ENCODE measurements at places on chromosomes 16 and 17.

- DNase-seq = no peak
These were observed 44.0 kb downstream of the EPN2 start for GRCh38 chr17:19281161-19281560.

DNA sequence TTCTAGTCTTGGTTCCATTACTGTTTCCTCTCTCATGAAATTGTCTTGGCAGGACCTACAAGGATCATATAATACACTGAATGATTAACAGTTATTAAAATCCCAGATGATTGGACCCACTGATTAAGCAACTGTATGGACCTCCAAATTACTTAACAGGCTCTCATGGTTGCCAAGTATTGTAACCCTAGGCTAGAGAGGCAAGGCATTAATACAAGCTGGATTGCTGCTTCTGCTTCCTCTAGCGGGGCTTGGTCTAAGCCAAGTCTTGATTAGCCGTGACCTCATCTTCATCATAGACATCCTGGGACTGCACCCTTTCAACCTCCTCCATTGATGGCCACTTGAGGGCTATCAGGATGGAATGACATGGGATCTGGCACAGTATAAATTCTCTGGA, 46.9 kb downstream of the SYCE1L start:
- no peak for DNase-seq

DNA sequence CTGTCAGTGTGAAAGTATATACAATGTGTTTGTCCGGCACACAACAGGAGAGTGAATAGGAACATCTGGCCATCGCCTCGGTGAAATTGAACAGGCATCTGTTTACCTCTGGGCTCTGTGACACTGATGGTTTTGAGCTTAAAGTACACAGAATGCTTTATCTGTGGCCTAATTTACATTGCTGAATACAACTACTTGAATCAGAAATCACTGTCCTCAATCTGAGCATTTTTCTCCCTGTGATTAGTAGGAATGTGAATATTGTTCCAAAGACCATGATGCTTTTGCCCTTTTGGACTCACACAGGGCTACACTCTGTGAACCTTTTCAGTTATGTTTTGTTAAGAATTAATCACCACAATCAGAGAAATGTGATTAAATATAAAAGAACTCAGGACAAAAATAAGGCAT, 323.0 kb upstream of the TBX2 start:
- DNase-seq = no peak

GRCh38 chr16:48609652-48610029, 339 bp downstream of the N4BP1 start:
- DNase-seq = no peak

- no peak for DNase-seq
These were observed 510.2 kb downstream of the WWOX start for GRCh38 chr16:78609402-78610274.

DNA sequence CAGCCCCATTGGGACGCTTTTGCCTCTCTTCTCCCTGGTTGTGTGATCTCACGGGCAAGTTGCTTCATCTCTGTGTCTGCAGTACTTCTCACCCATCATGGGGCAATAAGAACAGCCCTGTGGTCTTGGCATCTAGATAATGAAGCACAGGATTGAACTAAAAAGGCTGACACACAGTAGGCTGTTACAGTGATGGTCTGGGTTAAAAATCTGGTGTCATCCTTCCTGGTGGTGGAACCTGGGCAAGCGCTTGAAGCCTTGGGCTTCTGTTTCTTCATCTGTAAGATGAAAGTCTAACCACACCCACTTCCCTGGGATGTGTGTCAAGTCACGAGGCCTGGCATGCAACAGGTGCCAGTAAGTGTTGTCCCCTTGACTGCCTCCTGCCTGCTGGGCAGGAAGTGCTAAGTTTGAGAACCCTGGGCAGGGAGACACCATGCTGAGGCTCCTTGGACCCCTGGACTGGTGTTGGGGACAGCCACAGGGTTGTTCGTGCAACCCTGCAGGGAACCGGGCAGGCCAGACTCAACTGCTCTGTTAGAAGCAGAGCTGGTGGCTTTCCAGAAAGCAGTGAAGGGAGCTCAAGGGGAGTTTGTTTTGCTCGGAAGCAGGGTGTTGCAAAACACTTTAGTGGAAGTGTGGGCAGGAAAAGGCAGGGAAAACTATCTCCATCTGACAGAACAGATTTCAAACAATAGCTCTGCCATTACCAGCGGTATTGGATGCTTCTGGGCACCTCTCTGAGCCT, 5.9 kb upstream of the MAP2K3 start:
- no peak for DNase-seq

DNA sequence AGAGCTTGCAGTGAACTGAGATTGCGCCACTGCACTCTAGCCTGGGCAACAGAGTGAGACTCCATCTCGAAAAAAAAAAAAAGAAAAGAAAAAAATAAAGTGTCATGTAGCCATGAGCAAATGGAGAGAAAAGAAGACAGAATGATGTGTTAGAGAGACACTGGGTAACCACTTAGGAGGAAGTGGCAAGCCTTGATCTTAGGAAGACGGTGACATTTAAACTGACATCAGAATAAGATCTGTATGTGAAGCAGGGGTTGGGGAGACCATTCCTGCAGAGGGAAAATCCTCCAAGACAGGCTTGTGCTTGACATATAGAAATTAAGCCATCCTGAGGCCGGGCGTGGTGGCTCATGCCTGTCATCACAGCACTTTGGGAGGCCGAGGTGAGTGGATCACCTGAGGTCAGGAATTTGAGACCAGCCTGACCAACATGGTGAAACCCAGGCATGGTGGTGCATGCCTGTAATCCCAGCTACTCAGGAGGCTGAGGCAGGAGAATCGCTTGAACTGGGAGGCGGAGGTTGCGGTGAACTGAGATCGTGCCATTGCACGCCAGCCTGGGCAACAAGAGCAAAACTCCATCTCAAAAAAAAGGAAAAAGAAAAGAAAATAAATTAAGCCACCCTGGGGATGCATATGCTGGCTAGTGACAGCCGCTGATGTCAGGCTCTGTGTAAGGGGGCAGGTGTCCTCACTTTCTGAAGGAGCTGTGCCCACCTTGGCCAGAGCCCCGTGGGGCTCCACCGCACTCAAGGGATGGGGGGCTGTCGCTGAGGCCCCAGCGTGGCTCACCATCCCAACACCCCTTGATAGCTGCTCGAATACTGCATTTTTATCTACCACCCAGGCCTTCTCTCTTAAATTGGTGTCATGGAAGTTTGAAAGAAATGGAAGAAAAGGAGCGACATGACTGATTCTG, 13.1 kb upstream of the CYB5B start:
- DNase-seq = no peak

DNA sequence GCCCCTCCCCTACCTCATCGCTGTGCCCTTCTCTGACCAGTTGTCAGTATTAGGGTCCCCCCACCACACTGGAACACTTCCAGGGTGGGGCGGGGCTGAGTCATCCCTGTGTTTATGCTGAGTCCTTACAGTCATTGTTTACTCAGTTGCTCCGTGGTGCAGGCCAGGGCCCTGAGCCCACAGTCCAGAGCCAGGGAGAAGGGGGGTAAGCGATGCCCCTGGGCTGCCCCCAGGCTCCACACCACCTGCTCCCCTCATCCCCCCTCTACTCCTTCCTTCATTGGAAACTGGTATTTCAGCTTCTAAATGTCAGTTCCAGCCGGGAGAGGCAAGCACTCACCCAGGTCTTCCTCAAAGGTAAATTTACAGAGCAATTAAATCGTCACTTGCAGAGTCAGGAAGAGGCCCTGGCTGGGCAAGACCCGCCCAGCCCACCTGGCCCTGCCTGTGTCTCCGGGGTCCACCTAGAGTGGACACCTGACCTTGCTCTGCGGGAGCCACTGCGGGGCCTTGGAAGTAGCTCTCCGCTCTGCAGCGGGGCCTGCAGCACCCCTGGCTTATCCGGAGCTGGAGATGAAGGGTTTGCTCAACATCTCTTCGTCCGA, 4.8 kb downstream of the ATP2A3 start:
- no peak for DNase-seq

Measured in stimulated activated CD8-positive, alpha-beta memory T cell treated with anti-CD3 and anti-CD28 coated beads, Interleukin-4, amount 100 ng/mL, for 4 hours (primary cell).